ENCODE measurements at places on chromosomes 12 and 14. TPM values are rescaled to one million over a fixed set of nuclear protein-coding genes. Genes with fewer than 3 reads are reported as not detected.

Gene LRRC10
- not detected for total RNA-seq

DNA sequence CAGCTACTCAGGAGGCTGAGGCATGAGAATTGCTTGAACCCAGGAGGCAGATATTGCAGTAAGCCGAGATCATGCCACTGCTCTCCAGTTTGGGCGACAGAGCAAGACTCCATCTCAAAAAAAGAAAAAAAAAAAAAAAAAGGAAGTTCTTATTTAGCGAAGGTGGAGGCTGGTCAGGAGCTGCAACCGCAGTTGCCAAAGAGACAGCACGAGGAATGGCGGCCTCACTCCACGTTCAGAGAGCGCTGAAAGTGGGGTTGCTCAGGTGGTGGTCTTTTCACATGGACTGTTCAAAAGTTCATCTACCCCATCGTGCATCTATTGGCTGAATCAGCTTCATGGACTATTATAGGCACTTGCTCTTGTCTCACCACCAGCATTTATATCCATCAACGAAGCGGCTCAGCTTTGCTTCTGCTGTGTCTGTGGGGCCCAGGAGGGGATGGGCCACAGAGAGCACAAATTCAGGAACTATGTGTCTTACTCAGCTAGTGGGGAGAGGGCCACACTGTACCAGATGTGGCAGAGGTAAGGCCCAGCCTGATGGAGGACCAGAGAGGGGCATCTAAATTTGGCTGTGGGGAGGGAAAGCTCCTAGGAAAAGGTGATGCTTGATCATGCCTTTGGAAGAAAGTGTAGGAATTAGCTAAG lies 27.3 kb downstream of the SLC25A47 start:
- no peaks in the 10 kb centered on the region for H3K4me1 ChIP-seq
- no peaks in the 10 kb centered on the region for H3K27me3 ChIP-seq
- peaks cover 99% of the 10 kb centered on the region for H3K36me3 ChIP-seq
- H3K27ac ChIP-seq = peak overlapping the region; percentile 45
- DNase-seq = no peak

- no peaks in the 10 kb centered on the region for H3K27me3 ChIP-seq
- no peak overlapping the region for H3K4me3 ChIP-seq
- peaks cover 26% of the 10 kb centered on the region for H3K4me1 ChIP-seq
- peaks cover 76% of the 10 kb centered on the region for H3K36me3 ChIP-seq
- no peak overlapping the region for H3K27ac ChIP-seq
Measured at GRCh38 chr12:124464062-124464461, 103.3 kb downstream of the NCOR2 start.

Gene TOMM20L
- total RNA-seq = not detected

GRCh38 chr14:20587489-20588154 lies at the start of gene RNASE11:
TSS of gene RNASE11 (minus strand) at chr14:20588001.
- no peaks in the 10 kb centered on the region for H3K27me3 ChIP-seq
- no peak within 1 kb of the TSS for H3K4me3 ChIP-seq
- no peak within 1 kb of the TSS for H3K27ac ChIP-seq
